ENCODE measurements at places on chromosomes 7 and 10.

- DNase-seq: no peak
These were observed 39.0 kb downstream of the PPP1R3C start for GRCh38 chr10:91593834-91594233.

GRCh38 chr7:53111031-53111430 is 75.6 kb downstream of the POM121L12 start:
- DNase-seq: no peak

GRCh38 chr10:42112331-42113157 is 525.8 kb downstream of the ZNF33B start:
- no peak for DNase-seq

DNA sequence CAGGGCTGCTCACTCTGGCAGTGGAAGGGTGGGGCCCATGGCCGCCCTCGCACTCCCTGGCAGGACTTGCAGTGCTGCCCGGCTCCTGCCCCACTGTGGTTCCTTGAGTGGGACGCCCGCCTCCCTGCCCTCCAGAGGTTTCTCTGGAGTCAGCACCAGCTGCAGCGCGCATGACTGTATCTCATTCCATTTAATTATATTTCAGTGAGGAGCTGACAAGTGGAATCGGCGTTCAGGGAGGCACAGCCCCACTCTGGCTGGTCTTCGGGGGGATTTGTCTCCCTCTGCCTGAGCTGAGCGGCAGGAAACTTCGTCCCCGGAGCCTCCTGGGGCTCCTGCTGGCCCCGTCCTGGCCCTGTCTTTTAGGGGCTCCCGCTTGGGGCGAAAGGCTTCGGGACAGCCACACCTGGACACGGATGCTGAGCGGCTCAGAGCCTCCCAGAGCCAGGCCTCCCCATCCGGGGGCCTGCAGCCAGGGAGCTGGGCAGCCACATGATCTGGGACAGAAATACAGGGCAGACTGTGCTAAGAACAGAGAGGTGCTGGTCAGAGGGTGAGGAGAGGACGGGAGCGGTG is 75.3 kb upstream of the NKX6-2 start:
- no peak for DNase-seq

GRCh38 chr10:132104471-132105301 is 38.9 kb downstream of the JAKMIP3 start:
- DNase-seq: no peak

- no peak for DNase-seq
These were observed 1.7 kb upstream of the KCNH2 start for GRCh38 chr7:150979713-150980390.

GRCh38 chr10:49629431-49629881 is 15.6 kb downstream of the CHAT start:
- no peak for DNase-seq
